ENCODE measurements at places on chromosomes 13 and 19.

DNA sequence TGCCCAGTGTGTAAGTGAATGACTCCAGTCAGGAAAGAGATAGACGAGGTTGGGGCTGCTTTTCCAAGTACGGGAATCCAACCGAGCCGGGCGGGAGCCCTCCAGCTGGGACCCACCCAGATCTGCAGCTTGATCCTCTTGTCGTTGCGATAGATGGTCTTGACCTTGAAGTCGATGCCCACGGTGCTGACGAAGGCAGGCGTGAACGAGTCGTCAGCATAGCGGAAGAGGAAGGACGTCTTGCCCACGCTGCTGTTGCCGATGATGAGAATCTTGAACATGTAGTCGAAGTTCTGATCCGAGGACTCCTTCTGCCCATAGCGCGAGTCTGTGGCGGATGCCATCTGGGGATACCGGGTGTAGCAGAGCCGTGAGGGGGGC, 1.5 kb downstream of the RAB3A start:
- no peak for DNase-seq

GRCh38 chr19:37565370-37565669, 29.3 kb downstream of the ZNF571 start:
- DNase-seq = no peak

DNA sequence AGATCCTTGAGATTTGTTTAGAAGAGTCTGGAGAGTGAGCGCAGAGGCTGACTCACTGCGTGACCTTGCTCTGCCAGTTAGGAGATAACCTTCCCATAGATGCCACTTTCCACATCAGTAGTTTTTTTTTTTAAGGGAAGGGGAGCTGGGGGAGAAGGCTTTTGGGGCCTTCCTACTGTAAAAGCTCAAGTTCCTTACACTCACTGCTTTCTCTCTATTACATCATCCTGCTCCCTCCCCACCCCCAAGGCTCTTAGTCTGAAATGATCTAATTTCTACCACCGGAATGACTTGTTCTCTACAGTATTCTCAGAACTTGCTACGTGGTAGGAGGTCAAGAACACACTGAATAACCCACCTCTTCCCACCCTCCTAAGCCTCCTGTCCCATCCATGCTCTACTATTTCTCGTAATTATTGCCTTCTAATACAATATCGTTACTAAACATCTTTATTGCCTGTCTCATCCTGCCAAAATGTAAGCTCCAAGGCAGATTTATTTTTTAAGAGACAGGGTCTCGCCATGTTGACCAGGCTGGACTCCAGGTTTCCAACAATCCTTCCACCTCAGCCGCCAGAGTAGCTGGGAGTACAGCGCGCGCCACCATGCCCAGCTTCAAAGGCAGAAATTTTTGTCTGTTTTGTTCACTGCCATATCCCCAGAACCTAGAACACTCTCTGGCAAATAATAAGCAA, 1.2 kb downstream of the LONP1 start:
- DNase-seq = no peak

DNA sequence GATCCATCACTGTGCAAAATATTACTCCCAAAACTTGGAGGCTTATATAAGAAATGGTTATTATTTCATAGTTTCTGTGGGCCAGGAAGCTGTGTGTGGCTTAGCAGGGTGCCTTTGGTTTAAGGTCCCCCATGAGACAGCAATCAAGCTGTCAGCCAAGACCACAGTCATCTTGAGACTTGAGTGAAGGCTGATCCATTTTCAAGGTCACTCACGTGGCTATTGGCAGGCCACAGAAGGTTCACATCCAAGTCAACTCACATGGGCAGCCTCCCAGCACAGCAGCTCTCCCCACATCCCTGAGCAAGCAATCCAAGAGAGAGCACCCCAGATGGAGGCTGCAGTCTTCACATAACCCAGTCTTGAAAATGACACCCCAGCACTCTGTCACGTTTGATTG, 537.4 kb downstream of the MYO16 start:
- no peak for DNase-seq

DNA sequence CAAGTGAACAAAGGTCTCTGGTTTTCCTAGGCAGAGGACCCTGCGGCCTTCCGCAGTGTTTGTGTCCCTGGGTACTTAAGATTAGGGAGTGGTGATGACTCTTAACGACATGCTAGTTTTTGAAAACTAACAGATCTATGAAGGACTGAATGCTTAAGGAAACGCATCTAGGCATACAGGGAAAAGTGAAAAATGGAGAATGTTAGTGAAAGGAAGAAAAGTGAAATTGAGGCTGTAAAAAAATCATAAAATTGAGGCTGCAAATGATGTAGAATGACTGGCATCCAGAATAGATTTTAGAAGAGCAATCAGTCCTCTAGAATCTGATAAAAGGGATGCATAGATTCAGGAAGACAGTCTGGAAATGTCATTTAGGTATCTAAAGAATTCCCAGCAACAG, 3.5 kb downstream of the ZNF260 start:
- DNase-seq = no peak

DNA sequence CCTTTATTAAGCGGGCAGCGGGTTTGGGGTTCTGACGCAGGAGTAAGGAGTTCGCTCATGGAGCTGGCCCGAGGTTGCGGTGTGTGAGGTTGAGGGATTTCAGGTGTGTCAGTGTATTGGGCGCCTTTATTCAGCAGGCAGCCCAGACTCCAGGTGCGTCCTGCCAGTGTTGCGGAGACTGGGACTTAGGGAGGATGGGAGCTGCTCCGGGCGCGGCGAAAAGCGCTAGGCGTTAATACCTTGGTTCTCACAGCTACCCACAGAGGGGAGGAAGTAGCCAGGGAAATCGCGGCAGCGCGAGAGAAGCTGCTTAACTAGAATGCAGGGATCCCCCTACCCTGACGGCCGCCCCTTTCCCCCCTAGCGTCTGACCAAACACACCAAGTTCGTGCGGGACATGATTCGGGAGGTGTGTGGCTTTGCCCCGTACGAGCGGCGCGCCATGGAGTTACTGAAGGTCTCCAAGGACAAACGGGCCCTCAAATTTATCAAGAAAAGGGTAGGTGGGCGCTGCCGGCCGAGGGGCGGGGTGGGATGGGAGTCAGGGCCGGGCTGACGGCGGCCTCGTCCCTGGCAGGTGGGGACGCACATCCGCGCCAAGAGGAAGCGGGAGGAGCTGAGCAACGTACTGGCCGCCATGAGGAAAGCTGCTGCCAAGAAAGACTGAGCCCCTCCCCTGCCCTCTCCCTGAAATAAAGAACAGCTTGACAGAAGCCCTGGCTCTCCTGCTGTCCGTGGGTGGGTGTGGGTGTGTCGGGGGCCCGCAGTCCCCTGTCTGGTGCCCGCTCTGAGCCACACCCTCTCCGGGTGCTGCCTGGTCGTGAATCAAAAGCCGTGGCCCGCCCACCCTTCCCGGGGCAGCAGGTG, 1.1 kb downstream of the RPL36 start:
- DNase-seq = no peak

GRCh38 chr13:110841846-110842245, 73.0 kb downstream of the ANKRD10 start:
- DNase-seq = no peak

DNA sequence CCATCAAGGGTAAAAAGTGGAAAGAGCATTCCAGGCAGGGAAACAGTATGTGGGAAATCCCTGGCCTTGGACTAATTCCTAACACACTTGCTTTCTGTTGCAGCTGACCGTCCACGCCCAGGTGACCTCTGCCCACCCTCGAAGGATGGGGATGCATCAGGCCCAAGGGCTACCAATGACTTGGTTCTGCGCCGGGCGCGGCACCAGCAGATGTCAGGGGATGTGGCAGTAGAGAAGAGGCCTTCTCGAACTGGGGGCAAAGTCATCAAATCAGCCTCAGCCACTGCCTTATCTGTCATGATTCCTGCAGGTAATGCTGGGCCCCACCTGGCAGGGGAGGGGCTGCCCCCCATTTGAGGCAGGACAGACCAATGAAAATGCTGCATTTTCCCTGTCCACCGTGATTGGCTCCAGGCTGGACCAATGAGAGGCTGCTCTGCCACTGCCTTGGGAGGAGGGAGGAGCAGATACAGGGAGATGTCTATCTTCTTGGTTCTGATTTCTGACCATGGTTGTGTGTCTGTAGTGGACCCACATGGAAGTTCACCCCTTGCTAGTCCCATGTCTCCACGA, 12.6 kb downstream of the DNASE2 start:
- no peak for DNase-seq

DNA sequence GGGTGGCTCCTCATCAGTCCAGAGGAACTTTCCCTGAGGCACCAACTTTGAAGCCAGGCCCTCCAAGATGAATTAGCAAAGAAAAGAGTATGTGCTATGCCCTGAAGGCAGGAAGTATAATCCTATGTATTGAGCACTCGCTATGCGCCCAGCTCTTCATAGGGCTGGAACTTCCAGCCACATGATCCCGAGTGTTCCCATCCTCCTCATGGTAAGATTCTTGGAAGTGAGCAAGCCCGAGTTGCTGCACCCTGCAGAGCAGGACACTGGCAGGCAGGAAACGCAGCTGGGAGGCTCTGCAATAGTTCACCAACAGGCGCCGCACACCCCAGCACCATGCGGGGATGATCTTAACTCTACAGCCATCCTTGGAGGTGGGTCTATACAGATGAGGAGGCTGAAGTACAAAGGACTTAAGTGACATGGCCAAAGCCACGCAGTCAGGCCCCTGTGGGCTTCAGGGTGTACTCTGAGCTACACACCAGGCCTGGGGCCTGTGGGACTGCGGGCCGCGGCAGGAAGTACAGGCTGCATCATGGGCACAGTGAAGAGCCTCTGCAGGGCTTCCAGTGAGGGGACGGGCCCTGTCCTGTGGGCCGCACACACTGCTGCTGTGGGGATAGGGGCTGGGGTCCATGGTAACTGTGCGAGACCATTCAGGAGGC, 25.1 kb downstream of the C19orf47 start:
- no peak for DNase-seq

GRCh38 chr19:18311502-18312091, 11.3 kb downstream of the LSM4 start:
- DNase-seq = no peak

DNA sequence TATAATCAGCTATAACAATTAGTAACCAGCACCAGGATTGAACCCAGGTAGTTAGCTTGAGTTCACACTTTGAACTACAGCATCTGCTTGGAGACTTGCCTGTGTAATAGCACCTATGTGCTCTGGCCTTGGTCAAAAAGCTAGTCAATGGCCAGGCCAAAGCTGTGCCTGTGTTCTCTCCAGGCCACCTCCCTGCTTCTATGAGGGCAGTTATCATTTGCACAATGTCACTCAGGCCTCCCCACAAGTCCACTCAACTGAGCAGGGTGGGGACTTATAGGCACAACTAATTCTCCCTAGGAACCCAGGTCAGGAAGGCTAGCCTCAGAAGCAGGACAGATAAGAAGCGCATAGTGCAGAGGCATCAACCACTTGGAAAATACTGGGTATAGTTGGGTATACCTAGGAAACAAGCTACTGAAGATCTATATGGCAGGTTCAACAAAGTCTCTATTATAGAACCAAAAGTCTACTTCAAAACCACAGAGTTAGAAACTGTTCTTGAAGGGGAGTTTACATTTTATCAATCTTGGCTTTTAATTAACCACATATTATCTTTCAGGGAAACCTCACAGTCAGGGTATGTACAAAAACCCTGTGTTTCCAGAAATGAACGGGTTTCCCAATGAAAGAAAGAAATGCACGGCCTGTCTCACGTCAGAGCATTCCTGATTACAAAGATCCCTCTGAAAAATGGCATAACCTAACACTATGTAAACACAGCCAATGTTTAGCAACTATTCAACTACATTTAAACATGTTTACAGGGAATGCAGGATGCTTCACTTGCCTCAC, 140.9 kb downstream of the ABCC4 start:
- no peak for DNase-seq

DNA sequence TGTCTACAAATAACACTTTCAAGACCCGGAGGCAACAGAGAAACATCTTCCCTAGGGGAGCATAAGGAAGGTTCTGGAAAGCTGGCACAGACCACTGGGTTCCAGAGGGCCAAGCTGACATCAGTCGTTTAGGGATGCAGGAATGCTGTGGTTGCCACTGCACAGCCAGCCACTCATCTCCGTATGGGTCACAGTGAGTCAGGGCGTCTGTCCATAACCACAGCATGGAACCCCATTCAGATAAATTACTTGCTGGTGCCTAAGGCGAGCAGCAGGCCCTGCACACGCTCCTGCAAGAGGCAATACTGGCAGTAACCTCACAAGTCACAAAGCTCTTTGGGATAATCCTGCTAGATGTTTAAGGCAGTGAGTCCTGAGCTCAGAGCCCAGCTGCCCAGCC, 140.9 kb upstream of the UBL3 start:
- no peak for DNase-seq

Data from NCI-H774 (cell line).